OCI-M1 (cell line): ENCODE measurements at places on chromosomes 12 and 14.

DNA sequence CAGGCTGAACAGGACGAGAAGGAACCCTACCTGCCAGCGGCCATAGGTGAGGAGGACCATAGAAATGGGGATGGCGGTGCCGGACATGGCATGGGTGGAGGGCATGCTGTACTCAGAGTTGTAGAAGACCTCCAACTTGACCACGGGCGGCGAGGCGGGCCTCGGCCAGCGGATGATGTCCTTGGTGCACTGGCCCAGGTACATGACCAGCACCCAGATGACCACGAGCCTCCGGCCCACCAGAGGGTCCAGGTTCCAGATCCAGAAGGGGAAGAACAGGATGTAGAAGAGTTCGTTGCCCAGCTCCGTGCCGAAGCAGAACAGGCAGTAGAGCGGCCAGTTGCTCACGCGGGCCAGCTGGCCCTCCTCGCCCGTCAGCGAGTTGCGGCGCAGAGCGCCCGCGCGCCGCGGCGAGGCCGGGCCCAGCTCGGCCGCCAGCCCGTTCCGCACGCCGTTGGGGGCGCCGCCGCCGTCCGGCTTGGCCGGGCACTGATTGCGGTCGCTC, 582 bp downstream of the SGPP1 start:
- DNase-seq: peak; percentile 39

DNA sequence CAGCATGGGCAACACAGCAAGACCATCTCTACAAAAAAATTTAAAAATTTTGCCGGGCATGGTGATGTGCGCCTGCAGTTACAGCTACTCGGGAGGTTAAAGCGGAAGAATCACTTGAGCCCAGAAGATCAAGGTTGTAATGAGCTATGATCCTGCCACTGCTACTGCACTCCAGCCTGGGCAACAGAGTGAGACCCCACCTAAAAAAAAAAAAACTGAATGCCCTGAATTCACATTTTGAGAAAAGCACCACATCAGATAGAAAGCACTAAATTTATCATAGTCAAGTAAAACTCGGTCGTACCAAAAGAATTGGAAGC, 24.1 kb upstream of the AP4S1 start:
- no peak for DNase-seq

DNA sequence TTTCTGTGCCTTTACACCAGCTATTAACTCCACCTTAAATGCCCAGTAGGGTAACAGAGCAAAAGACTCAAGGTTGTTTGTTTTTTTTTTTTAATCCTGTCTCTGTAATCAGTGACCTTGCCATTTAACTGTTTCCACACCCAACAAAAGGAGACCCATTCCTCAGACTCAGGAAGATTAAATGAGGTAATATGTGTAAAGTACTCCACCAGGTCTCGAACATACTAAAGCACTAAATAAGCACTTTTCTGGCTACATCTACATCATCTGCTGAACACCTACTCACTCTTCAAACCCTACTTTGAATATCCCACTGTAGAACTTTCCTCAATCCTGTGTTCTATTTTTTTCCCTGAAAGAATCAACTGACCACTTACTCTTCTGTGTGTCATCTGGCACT, 4.1 kb downstream of the SLC2A13 start:
- DNase-seq: no peak

DNA sequence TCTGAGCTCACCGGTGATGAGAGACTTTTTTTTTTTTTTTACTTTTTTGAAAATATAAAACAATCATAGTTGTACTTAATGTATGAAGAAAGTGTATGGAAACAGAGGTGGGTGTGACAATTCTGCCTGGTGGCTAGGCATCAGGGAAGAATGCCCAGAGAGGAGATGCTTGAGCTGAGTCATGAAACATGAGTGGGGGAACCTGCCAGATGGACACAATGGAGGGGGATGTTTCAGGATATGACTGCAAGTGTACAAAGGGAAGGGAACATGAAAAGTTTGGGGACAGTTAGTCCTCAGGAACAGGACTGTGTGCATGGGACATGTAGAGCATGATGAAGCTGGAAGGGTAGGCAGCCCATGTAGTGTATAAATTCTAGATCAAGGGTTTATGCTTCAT, 274.2 kb upstream of the E2F7 start:
- no peak for DNase-seq

GRCh38 chr12:121783766-121784165, 9.7 kb downstream of the RHOF start:
- no peak for DNase-seq
